ENCODE measurements at places on chromosomes 2 and 18.

GRCh38 chr18:79862562-79862961, 64.8 kb downstream of the KCNG2 start:
- DNase-seq: no peak

DNA sequence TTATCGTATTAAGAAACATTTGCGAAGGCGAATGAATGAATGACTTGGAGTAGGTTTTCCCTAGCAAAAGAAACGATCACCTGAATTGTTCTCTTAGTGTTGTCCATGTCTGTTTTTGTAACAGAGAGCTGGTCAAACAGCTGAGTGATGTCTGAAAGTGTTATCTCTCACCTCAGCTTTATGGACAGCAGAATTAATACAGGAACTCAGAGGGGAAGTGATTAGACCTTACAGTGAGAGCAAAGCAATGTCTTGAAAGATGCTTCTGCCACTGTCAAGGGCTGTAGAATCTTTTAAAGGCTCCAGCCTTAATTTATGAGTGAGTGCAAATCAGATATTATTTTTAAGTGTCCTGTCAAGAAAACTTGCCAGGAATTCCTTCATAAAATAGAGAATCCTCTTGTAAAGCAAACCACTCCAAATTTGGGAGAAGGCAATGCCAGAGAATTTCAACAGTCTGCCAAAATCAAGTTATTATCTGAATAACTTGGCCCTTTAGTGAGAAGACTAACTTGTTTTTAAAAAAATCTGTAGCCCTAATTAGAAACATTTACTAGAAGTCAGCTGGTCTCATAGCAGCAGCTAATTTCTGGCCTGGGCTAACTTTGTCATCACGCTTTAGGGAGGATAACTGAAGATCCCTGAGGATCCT, 60.7 kb downstream of the CDC42EP3 start:
- no peak for DNase-seq

DNA sequence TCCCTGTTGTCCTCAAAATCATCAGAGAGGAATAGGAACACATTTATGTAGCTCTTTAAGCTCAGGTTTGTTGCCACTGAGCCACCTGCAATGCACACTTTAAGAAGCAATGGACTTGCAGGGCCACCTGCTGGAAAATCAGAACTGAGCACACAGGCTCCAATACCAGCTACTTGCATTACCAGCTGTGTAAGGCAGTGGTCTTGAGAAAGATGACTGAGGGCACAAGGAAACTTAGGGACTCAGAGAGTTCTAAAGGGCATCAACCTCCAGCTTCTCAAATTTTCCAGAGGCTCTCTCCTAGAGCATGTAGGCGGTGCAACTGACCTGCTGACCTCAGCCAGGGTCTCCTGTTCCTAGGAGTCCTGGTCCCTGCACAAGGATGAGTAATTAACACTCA, 2.5 kb upstream of the CNDP2 start:
- DNase-seq: no peak

DNA sequence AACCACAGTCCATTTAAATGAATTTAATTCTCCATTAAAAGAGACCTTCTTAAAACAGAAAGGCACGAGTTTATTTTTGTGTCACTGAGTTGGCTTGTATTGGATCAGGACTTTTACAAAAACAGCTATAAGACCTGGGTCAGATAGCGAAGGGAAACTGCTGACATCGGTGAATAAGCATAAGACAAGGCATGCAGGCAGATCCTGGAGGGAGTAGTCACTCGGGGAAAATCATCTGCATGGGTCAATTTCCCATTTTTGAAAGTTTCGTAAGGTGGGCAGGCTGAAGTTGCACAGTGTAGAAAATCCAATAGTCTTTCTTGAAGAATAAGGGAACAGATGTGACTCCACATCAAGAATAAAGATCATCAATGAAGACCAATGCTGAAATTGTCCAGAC, 12.9 kb downstream of the IL36B start:
- DNase-seq: no peak

GRCh38 chr2:219713110-219713509, 85.7 kb downstream of the SLC4A3 start:
- DNase-seq: no peak

- DNase-seq: no peak
Measured at GRCh38 chr2:120747706-120748105, 12.0 kb downstream of the GLI2 start.

- DNase-seq: no peak
Measured at GRCh38 chr18:25517881-25518715, 166.1 kb upstream of the ZNF521 start.

GRCh38 chr2:142585785-142586184, 291.7 kb upstream of the KYNU start:
- no peak for DNase-seq

GRCh38 chr18:59735269-59735860, 38.1 kb upstream of the CCBE1 start:
- DNase-seq: no peak

GRCh38 chr2:130160131-130160530, 15.2 kb upstream of the CCDC74B start:
- no peak for DNase-seq

DNA sequence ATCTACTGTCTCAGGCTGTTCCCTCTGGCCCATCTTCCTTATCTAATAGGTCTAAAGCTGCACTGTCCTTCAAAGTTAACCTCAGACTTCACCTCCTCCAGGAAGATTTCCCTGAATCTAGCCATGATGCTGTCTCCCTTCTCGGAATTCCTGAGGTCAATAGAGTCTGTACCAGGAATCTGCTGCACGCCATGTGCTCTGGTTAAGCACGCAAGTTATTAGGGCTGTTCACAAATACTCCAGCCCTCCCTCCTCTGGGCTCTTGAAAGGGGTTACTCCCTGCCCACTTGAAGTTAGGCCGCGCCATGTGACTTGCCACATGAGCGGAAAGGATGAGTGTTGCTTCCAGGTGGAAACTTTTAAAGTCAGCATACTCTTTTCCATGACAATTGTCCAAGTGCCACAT, 43.6 kb downstream of the MCFD2 start:
- no peak for DNase-seq

GRCh38 chr2:177812713-177813396, 259.7 kb downstream of the PDE11A start:
- DNase-seq: no peak

DNA sequence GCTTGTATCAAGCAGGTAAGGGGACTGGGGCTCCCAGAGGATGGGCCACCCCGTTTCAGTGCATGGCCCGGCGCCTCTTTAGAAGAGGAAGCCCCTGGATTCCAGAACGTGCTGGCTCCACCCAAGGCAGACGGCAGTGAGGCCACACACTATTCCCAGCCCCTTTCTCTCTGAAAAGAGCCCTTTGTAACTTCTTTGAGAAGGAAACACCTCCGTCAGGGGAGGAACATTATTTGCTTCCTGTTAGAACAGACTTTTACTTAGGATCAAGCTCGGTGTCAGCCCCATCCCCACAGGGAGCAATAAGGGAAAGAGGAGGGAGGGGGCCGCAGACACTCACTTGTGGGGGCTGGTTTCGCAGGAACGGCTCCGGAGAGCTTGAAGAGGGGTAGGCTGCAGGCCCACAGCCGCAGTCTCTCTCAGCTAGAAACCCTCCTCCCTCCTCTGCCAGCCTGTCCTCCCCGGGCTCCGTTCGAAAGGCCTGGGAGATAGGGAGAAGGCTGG, 49.6 kb upstream of the RMDN2 start:
- DNase-seq: no peak

DNA sequence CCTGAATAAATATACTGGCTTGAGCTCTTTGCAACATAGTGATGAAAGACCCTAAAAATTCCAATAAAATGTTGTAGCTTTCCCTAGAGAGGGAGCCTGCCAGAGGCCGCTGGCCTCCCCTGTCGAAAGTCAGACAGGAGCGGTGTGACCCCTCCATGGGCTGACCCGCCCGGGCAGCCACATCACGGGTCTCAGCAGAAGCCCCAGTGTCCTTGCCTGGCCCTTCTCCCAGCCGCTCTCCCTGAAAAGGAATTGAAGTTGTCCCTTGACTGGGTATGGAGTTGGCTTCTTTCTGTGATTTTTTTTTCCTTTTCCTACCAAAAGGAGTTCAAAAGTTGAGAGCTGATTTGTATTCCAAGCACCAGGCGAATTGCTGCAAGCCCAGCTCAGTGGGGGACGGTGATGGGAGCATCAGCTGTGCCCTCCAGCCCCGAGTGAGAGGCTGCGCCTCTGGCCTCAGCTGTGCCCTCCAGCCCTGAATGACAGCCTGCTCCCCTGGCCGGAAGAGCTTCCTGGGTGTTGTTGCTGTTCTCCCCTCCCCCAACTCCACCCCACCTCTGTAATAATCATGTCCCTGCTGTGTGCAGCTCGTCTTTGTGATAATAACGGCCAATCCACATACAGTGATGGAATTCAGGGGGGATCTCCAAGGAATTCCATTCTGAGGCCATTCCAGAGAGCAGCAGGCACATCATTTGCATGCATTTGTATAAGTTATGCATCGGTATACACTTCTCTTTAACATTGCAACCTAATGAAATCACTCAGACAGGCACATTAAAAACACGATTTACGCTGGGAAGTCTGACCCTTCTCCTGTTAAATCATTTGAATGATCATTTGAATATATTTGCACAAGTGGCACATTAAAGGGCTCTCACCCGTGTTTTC, 501.0 kb downstream of the EIPR1 start:
- no peak for DNase-seq

DNA sequence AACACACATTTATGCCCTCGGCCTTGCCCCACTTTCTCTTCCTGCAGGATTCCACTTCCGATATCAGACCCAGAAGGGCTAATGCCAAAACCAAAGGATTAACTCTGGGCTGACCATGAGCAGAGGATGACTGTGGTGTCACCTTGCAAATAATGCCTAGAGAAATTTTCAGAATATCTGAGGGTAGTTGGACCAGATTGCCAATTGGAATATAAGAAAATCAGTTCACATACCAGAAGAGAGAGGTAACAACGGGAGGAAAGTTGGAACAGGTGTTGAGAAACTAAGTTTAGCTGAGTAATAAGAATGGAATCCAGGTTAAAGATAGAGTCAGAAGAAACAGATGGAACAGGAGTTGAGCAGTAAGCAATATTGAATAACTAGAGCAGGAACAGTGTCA, 232.7 kb upstream of the UBE2E3 start:
- no peak for DNase-seq

DNA sequence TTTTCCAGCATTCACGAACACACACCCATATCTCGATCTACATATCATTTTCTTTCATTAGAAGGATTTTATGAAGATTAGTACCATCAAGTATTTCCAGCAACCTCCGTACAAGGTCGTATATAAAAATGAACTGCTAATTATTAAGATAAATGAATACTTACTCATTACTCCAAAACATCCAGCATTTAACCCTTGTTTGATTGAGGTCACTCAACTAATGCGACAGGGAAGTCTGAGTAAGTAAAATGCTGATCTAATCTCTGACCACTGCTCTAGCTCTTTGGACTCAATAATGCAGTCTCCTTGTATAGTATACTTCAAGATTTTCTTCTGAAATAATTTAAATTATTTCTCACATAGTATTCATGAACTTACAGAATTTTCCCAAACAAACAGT, 2.0 kb downstream of the ABHD3 start:
- DNase-seq: no peak

GRCh38 chr2:92072461-92073035, 2798.7 kb upstream of the TEKT4 start:
- DNase-seq: no peak

DNA sequence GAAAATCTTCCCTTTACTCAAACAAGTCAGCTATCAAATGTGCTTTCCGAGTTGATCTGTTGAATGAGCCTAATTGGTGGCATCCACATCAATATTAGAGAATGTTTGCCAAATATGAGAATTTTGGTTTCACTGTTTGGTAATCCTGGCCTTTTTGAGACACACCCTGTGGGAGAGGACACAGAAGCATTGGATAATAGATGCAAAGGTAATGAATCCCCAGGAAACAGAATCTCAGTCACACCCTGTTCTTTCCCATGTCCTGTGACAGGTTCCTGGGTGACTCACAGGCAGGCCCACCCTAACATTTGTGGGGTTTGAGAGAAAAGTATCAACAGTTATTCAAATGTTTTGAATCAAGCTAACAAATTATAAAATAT, 99.8 kb upstream of the PELI1 start:
- DNase-seq: no peak

DNA sequence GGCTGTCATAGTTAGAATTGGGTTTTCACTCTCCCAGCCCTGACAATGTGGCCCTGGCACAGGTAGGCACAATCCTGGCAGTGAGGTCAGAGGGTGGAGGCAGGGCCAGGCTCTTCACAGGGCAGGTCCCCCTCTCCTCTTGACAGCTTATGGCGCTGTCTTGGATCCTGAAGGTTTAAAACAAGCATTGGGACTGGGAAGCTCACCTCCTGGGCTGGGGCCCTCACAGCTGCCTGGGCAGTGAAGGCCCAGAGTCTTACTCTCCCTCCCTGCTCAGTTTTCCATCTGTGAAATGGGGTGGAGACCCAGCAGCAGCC, 23.3 kb downstream of the LBH start:
- no peak for DNase-seq

- no peak for DNase-seq
Measured at GRCh38 chr2:180057706-180058412, 50.8 kb upstream of the CWC22 start.

DNA sequence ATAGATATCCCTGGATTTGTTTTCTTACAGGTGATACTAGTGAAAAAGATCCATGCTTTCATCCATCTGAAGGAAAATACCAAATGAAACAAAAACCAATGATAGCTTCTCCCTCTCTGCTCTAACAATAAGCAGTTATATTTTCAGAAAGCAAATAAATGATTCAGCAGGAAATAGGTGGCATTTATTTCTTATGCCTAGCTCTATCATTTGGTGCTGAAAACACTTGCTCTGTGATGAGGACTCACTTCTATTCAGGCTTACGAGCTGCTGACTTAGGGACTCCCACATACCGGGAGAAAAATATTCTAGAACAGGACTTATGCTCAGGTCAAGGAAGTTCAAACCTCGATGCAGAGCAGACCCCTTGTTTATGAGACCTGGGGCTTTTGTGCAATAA, 142.6 kb downstream of the SETBP1 start:
- DNase-seq: no peak

DNA sequence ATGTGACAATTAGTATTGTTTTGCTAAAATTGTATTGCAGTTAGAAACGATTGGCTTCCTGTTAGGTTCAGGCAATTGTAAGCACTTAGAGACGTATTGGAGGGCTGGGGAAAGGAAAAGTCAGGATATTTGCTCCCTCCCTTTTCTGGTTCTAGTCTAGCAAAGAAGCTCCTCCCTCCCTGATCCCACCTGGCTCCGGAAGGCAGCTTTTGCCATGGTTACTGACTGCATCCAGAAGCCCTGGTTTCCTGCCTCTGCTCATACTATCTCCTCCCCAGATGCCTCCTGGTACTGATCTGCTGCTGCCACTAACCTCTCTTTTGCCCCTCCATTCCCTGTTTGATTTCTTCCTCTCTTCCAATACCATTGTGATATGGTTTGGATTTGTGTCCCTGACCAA, 275.9 kb downstream of the MREG start:
- DNase-seq: no peak

GRCh38 chr2:158745067-158745865, 49.9 kb upstream of the DAPL1 start:
- DNase-seq: peak; percentile 53

GRCh38 chr2:149023091-149023490, 15.4 kb upstream of the LYPD6B start:
- no peak for DNase-seq
